Natural killer cell (primary cell): ENCODE measurements at places on chromosomes 12 and 14. TPM values are rescaled to one million over a fixed set of nuclear protein-coding genes. Genes with fewer than 3 reads are reported as not detected.

DNA sequence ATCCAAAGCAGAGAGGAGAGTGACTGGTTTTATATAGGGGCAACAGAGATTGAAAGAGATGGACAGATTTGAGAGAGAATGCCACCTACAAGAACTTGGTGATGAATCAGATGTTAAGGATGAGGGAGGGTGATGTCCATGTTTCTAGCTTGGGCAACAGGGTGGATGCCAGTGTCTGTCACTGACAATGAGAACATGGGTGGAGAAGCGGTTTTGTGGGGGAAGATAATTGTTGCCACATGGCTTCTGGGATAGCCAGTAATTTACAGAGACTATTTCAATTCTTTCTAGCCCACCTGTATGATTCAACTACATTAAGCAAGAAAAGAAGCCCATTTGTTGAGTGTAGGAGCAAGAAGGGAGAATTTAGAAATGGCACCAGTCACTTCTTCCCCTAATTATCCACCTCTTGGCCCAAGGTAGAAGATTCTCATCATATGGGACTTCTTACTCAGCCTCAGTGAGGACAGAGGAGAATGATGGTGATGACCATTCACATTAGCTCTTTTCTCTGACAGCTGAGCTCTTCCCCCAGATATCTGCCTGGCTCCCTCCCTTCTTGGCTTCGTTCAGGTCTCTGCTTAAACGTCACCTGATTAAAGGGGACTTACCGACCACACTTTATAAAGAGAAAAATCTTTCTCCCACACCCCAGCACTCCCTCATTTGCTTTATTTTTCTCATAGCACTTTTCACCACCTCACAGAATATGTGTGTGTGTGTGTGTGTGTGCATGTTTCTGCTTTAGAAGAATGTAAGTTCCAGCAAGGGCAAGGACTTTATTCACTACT, 117.8 kb downstream of the DUSP6 start:
- DNase-seq: no peak

PTCSC3 gene
- total RNA-seq: not detected

DNA sequence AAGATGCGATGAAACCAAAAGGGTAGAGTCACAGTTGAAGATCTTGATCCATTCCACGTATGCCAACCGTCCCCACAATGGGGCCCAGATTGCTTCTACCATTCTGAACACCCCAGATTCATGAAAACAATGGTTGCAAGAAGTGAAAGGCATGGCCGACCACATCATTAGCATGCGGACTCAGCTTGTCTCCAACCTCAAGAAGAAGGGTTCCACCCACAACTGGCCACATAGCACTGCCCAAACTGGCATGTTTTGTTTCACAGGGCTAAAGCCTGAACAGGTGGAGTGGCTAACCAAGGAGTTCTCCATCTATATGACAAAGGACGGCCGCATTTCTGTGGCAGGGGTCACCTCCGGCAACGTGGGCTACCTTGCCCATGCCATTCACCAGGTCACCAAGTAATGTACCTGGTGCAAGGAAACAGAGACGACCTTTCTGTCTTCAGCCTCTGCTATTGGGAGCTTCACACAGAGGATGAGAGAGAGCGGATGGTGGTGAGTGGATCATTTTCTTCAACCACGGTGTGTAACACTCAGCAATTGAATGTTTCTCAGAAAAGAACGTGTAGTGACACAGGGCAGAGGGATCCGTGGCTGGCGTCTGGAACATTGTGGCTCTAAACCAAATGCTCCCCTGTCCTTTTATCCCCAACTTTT, 26.8 kb upstream of the CLEC2D start:
- DNase-seq: peak; percentile 30

CLMN gene
- 2.0 TPM for total RNA-seq

PLBD1 gene
- total RNA-seq: 3.3 TPM

DNA sequence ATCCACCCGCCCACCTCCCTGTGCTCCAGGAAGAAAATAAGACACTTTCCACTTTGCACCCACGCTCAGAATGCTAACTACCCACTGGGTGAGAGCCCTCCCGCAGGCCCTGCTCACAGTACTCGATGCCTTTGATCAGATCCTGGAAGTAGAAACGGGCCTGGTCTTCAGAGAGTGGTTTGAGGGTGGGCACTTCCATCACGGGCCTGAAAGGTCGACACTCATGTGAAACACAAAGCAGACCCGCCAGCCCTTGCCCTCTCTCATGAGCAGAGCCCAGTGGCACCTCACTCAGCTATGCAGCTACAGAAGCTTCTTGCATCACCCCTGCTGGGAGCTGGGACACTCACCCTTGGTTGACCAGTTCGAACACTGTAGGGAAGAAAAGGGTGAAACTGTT, 41.1 kb downstream of the CAMKK2 start:
- DNase-seq: no peak

FLVCR2 gene
- total RNA-seq: 4.8 TPM

DNA sequence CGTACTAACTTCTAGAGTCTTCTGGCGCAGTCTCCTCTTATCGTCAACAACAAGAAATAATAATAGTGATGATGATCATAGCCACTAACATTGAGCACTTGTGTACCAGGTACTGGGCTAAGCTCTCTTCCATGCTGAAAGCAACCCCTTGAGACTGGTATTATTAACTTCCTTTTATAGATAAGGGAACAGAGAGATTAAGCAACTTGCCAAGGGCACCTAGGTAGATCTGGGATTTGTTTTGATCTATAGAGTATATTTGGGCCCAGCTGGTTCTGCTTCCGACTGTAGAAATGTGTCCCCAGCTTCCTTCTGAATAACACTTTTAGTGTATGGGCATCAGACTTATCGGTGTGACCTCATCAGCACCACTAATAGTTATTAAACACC, 1.1 kb upstream of the ZNF219 start:
- no peak for DNase-seq

DNA sequence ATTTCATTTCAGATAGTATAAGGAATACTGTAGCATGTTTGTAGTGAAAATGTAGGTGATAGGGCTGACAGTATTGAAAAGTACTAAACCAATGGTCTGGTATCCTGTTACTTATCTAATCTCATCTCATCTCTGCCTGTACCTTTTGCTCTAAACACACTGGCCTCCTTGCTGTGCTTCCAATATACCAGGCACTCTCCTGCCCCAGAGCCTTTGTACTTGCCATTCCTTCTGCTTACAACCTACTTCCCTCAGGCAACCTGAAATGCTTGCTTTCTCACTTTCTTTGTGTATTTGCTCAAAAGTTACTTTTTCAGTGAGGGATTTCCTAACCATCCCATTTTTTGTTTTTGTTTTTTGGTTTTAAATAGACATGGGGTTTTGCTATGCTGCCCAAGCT, 101.9 kb downstream of the PAPLN start:
- no peak for DNase-seq
